Mesenchymal stem cell (in vitro differentiated cells and primary cell): ENCODE measurements at places on chromosomes 12 and 14.
A peak's percentile ranks its signal among the peaks of the same experiment; 100 is the strongest.

GRCh38 chr14:26191671-26192070 is 406.2 kb downstream of the NOVA1 start:
- H3K27ac ChIP-seq: no peak overlapping the region
- no peak overlapping the region for H3K4me3 ChIP-seq
- DNase-seq: peak; percentile 2
- no peaks in the 10 kb centered on the region for H3K4me1 ChIP-seq
- peaks cover 38% of the 10 kb centered on the region for H3K27me3 ChIP-seq
- H3K36me3 ChIP-seq: no peaks in the 10 kb centered on the region

- H3K4me3 ChIP-seq: no peak overlapping the region
- no peak for DNase-seq
Measured at GRCh38 chr14:71060274-71060673, 153.0 kb downstream of the PCNX1 start.

DNA sequence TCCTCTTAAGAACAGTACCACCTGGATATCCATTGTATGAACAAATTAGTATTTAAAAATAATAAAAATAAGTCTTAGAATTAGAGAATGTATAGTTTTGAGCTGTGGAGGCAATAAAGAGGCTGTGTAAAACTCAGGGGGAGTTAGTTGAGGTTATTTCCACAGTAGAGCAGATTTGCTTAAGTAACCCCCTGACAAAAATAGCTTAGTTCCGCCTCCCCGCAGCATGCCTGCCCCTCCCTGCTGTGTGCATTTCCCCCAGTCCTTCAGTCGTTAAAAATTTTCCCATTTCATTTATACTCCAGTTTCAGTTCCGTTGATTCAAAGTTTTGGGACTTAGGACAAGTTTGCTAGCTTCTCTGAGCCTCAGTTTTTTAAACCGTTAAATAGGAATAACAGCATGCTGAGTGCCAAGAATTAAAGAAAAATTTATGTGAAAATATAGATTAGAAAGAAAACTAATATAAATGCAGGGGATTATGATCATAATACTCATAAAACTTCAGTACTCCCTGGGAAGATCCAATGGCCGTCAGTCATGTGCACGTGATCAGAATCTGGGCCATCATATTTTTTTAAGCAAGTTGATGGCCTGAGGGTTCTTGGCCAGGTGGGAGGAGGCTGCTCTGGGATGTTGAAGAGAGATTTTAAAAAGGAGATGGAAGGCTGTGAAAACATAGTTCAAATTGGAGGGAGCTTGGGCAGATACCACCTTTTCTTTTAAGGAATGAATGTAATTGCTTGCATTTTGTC is 14.5 kb upstream of the SLC38A2 start:
- H3K27ac ChIP-seq: peak overlapping the region; percentile 94
- no peaks in the 10 kb centered on the region for H3K36me3 ChIP-seq
- H3K27me3 ChIP-seq: no peaks in the 10 kb centered on the region
- H3K4me3 ChIP-seq: peak overlapping the region; percentile 44
- peak; percentile 77 for DNase-seq

GRCh38 chr12:59173695-59174094 is 253.4 kb upstream of the LRIG3 start:
- no peak overlapping the region for H3K27ac ChIP-seq
- no peak overlapping the region for H3K4me3 ChIP-seq
- H3K4me1 ChIP-seq: no peaks in the 10 kb centered on the region
- H3K36me3 ChIP-seq: no peaks in the 10 kb centered on the region

DNA sequence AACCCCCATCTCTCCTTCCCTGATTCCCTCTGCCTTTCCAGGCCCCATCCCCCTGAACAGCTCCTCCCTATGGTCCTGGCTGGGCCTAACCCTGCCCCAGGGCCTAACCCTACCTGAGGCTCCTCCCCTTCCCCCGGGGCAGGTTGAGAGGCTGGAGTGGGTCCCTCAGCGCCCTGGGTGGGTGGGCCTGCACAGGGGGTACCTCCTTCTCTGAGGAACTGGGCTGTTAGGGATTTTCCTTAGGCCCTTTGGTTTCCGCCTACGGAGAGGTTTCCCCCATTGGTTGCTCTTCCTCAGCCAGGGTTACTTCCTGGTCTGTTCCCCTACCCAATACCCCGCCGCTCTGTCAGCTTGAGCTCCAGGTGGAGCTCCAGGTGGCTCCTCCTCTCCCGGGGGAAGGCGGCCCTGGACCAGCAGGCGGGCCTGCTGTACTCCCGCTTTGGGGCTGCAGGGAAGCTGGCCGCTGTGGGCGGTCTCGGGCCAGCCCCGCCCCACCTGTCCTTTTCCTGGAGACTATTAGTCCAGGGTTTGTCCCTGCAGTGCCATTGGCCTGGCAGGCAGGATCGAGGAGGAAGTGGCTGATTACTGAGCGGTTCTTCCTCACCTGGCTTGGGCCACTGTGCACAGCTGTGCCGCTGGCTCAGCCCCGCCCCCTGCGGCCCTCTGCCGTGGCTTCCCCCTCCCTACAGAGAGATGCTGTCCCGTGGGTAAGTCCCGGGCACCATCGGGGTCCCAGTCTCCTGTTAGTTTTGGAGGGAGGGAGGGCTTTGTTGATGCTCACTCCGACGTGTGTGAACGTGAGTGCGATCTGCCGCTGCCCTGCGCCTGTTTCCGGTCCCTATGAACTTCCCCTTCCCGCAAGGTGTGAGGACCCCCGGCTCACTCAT is 2.5 kb downstream of the C12orf57 start:
- peak overlapping the region; percentile 55 for H3K27ac ChIP-seq
- no peaks in the 10 kb centered on the region for H3K27me3 ChIP-seq
- H3K4me1 ChIP-seq: peaks cover 32% of the 10 kb centered on the region
- peaks cover 16% of the 10 kb centered on the region for H3K36me3 ChIP-seq
- no peak for DNase-seq
- no peak overlapping the region for H3K4me3 ChIP-seq
